Activated CD8-positive, alpha-beta T cell treated with anti-CD3 and anti-CD28 coated beads for 36 hours (primary cell): ENCODE measurements at places on chromosomes 5 and 9. TPM values are rescaled to one million over a fixed set of nuclear protein-coding genes. Genes with fewer than 3 reads are reported as not detected.

DNA sequence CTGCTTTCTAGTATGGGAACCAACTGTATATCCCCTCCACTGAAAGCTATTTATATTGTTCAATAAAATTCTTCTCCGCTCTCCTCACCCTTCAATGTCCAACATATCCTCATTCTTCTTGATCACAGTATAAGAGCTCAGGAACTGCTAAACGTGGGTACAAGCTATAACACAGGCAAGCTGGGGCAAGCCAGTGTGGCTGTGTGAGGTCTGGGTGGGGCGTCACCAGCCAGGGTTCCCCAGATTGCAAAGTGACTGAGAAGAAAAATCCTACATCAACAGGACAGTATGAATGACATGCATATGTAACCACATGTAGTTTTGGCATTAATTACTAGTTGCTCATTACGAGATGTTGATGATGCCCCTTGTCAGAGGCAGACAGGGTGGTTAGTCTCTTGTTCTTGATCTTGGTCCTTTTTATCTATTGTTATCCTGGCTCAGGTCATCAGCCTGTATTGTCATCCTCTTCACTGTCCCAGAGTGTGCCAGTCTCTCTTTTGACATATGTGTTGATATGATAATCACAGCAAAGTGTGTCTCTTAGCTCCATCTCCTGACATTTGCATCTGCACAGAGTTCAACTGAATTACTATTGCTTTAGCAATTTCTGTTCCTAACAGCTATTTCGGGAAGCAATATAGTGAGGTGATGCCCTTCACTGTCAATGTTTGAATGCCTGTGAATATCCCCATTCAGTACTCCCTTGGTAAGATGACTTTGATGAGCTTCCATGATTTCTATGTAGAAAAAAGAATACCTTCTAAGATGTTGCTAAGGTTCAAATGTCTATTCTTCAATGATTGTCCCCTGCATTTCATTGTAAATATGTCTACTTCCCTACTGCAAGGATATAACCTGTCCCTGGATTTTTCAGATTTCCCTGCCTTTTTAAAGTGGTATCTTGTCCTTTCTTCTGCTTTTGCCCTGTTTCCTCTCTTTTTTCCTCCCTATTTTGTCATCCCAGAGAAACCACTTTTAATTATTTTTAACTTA, 140.3 kb downstream of the MAT2B start:
- DNase-seq: no peak

DNA sequence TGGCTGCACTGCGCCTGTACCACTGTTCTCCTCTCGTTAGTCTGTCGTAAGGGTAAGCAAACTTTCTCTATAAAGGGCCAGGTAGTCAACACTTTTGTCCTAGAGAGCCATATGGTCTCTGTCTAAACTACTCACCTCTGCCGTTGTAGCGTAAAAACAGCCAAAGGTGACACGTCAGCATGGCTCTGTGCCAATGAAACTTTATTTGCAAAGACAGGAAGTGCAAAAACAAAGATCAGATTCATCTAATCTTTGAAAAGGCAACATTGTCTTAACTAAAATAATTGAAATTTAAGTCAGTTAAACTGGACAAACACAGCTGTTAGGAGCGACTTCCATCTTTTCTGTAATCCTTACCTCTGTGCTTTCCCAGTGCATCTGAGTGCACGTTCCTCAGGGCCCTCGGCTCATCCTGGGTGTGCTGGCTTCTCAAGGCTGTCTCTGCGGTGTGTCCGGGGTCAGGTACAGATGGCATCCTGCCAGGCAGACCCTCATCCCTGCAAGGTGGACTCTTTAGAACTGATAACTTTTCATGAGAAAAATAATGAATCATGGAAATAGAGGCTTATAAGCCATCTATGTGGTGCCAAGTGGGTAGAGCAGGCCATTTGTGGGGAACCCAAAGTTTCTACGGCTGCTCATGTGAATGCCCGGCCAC, 35.2 kb upstream of the IRX4 start:
- DNase-seq: no peak

- no peak for DNase-seq
Measured at GRCh38 chr5:911601-912000, 18.9 kb downstream of the TRIP13 start.

GRCh38 chr9:91421128-91421765, 2.4 kb downstream of the NFIL3 start:
- DNase-seq: peak; percentile 46

DNA sequence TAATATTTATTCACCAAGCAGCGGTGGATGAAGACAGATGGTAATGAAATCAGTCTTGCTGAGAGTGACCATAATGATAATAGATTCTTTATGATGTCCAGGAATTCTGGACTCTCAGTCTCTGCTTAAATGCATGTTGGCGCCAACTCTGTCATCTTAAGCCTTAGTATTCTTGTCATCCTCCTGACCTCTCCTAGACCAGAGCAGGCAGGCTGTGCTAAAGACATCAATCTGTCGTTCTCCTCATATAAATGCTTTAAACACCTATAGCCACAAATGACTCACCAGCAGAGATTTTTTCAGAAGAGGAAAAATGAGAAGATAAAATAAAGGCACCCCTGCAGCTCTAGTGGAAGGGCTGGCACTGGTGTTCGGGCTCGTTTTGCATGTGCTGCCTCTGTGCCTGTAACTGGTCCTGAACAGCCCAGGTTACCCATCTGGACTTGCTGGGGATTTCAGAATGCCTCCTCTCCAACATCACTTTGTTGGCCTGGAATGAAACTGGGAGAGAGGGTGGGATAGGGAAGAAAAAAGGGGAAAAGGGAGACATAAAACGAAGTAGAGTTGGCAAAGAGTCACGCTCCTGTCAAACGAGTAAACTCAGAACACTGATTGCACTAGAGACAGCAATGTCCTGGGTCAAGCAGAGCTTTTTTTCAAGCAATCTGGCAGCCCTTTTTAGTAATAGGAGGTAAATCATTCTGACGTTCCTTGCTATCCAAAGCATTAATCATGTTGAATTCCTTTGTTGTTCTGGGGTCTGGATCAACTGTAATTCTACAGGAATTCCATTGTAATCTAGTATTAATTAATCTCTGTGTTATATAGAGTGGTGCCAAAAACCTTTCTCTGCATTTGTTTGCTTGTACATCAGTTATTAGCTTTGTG, 195.5 kb upstream of the CLINT1 start:
- no peak for DNase-seq

DNA sequence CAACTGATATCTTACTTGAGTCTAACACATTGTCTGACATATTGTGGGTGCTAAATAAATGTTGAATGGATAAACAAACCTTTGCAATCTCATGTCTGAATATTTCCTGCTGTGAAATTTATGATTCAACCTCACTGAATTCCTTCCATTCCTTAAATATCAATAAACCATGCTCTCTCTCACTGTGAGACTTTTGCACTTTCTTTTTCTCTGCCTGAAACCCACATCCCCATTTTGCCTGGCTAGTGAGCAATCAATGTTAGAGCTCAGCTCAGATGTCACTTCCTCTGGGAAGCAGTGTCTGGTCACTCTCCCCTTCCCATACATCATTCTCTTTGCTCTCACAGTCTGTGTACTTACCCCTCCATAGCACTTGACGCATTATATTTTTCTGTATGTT, 383.7 kb upstream of the TRPC7 start:
- DNase-seq: no peak

GRCh38 chr9:95092262-95093072, 225.0 kb downstream of the FANCC start:
- DNase-seq: peak; percentile 6

DNA sequence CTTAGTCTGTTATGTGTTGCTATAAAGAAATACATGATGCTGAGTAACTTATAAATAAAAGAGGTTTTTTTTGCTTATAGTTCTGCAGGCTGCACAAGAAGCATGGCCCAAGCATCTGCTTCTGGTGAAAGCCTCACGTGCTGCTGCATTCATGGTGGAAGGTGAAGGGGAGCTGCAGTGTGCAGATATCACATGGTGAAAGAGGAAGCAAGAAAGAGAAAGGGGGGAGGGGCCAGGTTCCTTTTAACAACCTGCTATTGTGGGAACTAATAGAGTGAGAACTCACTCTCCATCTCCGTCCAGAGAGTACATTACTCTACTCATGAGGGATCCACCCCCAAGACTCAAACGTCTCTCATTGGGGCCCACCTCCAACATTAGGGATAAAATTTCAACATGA, 12.5 kb upstream of the PARP8 start:
- DNase-seq: no peak

GRCh38 chr5:167708449-167708848, 583.0 kb upstream of the WWC1 start:
- DNase-seq: no peak

DNA sequence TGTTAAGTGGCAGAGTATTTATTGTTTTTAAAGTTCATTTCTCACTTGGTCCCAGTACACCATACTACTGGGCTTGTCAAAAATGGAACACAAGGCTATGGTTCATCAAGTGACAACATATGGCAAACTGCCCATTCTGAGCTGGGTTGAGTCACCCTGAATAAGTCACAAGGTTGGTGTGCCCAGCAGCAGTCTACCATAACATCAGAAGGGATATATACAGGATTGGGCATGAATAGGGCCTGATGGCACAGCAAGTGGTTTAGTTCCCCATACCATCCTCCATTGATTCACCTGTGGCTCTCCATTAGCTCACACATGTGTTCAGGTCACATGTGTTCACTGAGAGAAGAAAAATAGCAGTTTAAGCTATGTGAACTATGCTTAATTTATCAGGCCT, 249.8 kb upstream of the PRDM9 start:
- no peak for DNase-seq

DNA sequence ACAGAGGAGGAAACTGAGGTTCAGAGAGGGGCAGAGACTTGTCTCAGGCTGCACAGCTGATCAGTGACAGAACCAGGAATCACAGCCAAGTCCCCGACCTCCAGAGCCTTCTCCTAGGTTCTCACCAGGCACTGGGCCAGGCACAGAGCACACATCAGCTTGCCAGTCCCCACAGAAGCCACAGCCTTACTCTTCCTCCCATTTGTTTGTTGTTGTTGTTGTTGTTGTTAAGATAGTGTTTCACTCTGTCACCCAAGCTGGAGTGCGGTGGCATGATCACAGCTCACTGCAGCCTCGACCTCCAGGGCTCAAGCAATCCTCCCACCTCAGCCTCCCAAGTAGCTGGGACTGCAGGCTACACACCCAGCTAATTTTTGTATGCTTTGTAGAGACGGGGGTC, 41.4 kb downstream of the NAIF1 start:
- no peak for DNase-seq

GRCh38 chr5:173697931-173698579, 81.6 kb upstream of the BOD1 start:
- DNase-seq: peak; percentile 19

DNA sequence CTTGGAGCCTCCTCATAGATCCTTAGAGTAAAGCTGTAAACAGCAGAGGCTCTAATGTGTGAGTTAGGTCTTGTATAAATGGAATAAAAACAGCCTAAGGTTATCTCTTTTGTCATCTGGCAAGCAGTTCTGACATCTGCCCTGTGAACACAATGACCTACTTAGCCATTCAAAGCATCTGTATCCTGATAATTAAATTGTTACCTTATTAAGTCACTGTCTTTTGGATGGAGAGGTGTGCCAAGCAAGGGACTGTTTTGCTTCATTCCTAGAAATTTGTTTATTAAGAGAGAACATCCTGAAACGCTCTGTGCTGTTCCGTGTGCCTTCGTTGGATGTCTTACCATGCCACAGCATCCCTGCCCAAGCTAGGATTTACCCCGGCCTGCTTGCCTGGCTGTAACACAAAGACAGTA, 1.5 kb downstream of the LSM11 start:
- DNase-seq: no peak

- DNase-seq: peak; percentile 75
Measured at GRCh38 chr5:66595756-66596635, at the start of gene MAST4. TSS of gene MAST4 (plus strand) at chr5:66596393. CDS start at chr5:66596656, 263 bp downstream.

DNA sequence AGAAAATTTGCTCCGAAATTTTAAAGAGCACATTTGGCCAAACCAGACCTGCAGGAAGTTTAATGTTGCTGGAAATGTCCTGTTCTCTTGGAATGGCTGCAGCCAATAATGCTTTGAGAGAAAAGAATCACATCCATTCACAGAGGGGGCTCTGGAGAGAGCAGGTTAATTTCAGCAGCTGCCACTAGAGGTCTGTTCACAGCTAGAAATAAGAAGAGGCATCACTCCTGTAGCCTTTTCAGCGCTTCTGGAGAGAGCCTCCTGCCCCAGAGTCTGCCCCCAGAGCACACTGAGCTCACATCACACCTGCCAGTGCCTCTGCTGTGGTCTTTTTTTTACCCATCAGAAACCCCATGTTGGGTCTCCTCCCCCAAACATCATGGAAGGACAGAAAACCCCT, 124.8 kb upstream of the RAD23B start:
- DNase-seq: peak; percentile 14

DNA sequence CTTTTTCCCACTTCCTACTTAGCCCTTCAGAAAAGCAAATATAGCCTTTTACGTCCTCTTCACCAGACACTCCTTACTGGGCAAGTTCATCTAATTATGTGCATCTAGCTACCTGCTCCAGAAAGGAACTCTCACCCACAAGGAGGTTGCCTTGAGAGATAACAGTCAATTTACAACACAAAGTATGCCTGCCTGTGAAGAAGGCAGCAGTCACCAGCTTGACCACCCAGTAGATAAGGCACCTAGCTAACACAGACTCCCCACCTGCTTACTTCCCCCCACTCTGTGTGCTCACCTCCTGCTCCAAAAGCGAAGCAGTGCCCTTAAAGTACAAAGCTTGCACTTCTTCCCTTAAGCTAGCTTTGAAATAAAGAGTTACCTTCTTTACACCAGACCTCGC, 111.7 kb upstream of the MRPS30 start:
- no peak for DNase-seq

- DNase-seq: no peak
Measured at GRCh38 chr9:132908635-132909034, 29.9 kb downstream of the SPACA9 start.

DNA sequence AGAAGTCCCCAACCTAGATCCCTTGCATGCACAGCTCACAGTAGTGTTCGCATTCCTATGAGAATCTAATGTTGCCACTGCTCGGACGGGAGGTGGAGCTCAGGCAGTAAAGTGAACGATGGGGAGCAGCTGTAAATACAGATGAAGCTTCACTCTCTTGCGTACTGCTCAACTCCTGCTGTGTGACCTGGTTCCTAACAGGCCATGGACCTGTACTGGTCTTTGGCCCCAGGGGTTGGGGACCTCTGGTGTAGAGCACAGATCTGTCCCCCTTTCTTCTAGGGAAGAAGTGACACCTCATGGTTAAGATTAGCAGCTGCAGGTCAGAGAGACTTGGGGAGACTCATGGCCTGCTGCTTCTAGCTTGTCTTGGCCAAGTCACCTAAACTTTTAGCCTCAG, 7.1 kb downstream of the ARHGEF28 start:
- no peak for DNase-seq

GRCh38 chr9:33184963-33185362, 17.8 kb upstream of the B4GALT1 start:
- no peak for DNase-seq

- peak; percentile 36 for DNase-seq
Measured at GRCh38 chr5:51380603-51381207, 2.5 kb upstream of the ISL1 start.

- DNase-seq: no peak
Measured at GRCh38 chr9:90442723-90443122, 199.9 kb downstream of the DIRAS2 start.

DMRT3 gene
- not detected for total RNA-seq

PCDHGA1 gene
- not detected for total RNA-seq

FOXI1 gene
- not detected for total RNA-seq

GRIA1 gene
- not detected for total RNA-seq

DOCK2 gene
- 181 TPM for total RNA-seq

CNTFR gene
- not detected for total RNA-seq

HTR4 gene
- not detected for total RNA-seq

BTNL3 gene
- not detected for total RNA-seq

FNIP1 gene
- 15.9 TPM for total RNA-seq

RMND5B gene
- total RNA-seq: 33.4 TPM

RETREG1 gene
- total RNA-seq: 31.7 TPM
